Stimulated activated CD8-positive, alpha-beta memory T cell treated with anti-CD3 and anti-CD28 coated beads, Interleukin-15, amount 100 ng/mL, for 24 hours (primary cell): ENCODE measurements at places on chromosomes 1 and 21.

- DNase-seq, result no peak
These were observed 565.1 kb downstream of the NPHP4 start for GRCh38 chr1:5427026-5427613.

DNA sequence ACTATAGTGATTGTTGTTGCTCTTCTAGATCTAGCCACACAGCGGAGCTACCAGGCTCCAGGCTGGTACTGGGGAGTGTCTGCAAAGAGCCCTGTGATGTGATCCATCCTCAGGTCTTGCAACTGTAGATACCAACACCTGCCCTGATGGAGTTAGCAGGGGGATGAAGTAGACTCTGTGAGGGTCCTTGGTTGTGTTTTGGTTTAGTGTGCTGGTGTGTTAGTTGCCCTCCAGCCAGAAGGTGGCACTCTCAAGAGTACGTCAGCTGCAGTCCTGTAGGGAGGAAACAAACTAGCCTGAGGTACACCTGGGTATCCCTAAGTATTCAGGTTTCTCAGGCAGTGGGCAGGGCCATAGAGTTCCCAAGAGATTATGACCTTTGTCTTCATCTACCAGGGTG lies 81.2 kb upstream of the TMPRSS2 start:
- no peak for DNase-seq

DNA sequence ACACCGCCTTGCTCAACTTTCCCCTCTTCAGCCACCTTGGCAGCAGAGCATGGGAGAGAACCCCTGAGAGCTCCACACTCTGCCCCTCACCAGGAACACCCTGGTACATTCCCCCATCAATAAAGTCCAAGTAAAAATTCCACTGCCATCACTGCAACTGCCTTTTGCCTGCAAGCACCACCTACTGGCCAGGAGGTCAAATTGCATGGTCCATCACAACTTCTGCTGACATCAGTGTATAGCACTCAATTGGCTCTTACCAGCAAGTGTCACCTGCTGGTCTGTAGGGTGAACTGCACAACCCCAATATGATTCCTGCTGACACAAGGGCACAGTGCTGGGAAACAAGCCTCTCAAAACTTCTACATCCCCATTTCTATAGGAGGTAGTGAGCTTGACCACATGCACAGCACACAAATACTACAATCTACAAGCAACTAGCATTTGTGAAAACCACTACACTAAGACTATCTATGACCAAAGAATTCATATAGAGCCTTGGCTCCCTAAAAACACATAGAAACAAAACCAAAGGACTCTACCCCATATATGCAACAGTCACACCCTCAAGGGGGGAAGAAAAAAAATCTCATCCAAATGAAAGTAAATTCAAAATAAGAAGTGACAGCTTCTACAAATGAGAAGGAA lies 69.2 kb downstream of the FASLG start:
- no peak for DNase-seq

DNA sequence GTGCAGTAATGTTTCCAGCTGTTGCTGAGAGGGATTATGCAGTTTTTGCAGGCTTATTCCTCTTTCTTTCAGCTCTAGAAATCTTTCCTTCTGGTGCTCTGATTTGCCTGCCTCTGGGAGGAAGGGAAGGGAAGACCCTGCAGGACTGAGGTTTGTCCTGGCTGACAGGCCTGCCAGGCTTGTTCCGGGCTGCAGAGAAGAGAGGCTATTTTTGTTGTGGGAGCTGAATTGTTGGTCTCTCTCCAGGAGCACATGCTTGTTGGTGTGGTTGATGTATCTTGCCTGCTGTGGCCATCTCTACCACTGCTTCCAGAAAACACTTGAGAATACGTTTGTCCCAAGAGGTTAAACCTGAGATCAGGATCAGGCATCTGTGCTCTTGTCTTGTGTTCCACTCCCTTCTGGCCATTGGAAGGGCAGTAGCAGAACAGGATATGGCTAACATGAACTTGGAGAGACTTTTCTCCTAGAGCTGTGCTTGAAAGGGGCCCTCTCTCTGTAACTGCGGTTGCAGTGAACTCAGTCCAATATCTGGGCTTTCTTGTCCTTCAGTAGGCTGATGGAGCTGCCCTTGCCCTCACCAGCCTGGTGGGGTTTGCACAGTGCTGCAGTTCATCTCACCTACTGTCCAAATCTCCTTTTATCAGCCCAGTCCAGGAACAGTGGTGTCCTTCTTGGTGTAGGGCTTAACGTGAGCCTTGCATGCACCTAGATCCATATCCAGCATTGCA lies 21.5 kb upstream of the SLC25A34 start:
- DNase-seq, result no peak

DNA sequence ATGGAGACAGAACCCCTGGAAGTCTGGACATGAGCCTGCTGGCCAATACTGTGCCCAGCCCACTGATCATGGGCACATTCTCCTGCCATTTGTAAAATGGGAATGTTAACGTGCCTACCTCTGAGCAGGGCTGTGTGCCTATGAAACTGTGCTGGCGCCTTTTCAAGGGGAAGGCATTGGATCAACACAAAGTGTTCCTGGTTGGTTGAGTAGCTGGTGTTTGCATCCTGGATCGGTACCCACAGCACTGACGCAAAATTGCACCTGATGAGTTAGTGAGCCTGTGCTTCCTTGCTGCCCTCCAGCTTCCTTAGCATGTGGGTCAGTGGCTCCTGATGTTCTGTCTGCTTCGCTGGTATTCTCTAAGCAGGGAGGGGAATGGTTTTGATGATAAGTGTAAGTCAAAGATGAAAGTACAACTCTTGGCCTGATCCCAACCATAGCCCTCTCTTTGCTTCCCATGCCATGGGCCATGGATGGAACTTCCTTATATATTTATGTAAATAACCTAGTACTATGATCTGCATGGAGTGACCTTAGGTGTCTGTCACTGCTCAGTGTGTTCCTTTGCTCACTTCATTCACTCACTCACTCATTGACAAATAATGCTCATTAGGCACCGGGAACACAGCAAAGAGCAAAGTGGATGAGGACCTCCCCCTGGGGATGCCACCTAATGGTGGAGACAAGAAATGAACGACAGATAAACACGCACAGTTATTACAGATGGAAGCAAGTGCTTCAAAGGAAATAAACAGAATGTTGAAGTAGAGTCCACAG lies 22.7 kb downstream of the MAB21L3 start:
- DNase-seq, result no peak

DNA sequence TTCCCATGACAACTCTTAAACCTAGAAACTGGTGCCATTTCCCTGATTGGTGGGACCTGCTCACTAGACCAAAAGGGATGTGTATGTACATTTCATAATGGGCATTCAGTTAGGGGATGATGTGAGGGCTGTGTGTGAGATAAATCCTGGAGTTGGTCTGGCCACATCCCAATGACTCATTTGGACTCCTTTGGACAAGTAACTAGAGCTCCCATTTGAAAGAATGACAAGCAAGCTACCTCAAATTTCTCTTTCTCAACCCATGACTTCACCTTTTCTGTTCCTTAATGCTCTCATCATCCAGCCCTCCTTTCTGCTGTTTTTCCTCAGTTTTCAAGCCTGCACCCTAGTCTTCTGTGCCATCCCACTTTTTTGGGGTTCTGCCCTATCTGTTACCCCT lies 27.9 kb downstream of the EBNA1BP2 start:
- no peak for DNase-seq

GRCh38 chr1:11507309-11507708 lies 28.4 kb downstream of the DISP3 start:
- DNase-seq, result no peak

- no peak for DNase-seq
These were observed 6.7 kb downstream of the CLCNKB start for GRCh38 chr1:16050328-16050727.

DNA sequence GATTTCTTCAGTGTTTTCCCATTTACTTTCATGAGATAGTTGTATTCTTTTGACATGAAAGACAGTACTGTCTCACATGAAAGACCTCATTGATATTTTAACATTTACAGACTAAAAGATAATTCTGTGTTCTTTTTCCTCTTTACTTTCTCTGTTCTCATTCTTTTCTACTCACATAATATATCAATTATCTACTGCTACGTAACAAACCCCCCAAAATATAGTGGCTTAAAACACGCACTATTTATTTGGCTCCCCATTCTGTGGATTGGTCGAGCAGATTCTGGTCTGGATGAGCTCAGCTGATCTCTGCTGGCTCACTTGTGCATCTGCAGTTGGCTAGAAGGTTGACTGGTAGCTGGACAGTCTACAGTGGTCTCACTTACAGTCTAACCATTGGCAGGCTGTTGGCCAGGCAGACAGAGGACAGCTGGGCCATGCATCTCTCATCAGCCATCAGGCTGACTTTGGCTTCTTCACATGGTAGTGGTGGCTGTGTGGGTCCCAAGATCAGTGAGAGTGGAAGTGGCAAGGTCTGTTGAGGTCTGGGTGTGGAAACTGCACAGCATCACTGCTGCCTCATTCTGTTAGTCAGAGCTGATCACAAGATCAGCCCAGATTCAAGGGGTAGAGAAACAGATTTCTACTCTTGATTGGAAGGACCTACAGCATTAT lies 63.2 kb downstream of the MPZL1 start:
- DNase-seq, result no peak

GRCh38 chr1:217482356-217483102 lies 148.4 kb downstream of the GPATCH2 start:
- DNase-seq, result peak; percentile 3

DNA sequence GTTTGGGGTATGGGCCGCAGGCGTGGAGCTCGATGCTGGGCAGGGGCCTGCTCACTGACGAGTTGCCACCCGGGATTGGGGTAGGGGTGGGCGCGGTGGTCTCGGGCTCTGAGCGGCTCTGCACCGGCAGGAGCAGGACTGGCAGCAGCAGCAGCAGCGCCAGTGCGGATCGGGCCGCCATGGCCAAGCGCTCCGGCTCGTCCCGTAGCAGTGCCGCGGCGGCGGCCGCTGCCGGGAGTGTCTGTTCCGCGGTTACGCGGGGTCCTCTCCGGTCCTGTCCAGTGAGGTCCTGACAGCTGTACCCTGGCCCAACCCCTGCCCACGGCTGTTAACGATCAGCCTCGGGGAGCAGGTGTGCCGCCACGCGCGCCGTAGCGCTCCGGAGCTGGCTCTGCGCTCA lies 26.5 kb downstream of the ADARB1 start:
- DNase-seq, result no peak

DNA sequence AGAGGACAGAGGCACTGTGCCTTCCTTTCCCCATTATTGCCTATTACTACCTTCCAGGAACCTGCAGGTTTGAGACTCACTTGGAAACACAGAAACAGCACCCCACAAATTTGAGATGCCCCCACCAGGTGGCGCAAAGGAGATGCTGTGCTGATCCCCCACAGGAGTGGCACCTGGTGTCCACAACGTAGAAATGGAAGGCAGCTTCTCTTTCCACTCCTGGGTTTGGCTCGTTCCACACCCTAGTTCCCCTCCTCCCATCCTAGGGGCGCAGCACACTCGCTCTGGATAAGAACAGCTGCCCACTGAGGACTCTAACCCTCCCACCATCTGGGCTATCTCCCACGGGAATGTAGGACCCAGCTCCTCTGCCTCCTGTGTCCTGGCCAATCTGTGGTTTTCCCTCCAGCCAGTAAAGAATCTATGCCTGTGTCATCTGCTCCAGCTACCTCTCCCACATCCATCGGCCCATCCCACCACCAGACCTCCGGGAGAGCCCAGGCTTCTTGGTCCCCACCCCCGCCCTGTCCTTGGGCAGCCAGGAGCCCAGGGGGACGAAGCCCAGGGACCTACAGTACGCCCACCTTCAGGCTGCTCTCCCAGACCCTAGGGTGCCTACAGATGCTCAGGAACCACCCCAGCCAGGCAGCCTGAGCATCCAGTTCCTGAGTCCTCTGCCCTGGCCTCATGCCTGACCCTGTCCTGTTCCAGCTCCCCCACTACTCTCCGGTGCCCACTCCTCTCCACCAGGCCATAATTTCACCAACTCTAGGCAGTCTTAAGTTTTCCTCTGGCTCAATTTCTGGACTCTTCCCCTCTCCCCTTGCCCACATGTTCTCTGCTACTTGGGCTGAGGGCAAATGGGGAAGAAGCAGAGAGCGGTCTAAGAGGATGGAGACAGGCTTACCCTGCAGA lies 549 bp downstream of the THBS3 start:
- DNase-seq, result peak; percentile 76

DNA sequence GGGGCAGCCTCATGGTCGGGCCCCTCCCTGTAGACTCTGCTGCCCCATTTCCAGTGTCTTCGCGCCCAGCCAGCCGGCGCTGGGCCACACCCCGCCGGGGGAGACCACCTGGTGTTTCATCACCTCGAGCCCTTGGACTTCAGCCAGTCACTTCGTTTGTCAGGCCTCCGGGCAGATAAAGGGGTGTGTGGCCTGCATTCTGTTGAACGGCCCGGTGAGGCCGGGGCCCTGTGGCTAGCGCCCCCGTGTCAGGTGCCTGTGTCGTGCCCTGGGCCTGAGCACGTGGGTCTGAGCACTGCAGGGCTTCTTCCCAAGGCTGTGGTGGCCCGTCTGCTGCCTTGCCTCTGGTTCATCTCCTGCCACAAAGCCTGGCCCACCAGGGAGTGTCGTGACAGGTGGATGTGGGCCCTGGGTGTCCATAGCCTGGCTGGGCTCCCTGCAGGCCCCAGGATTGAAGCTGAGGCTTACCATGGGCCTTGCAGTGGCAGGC lies 65.2 kb upstream of the DIP2A start:
- DNase-seq, result no peak

- DNase-seq, result no peak
These were observed 36.8 kb upstream of the TENT5C start for GRCh38 chr1:117568999-117569398.

- DNase-seq, result no peak
These were observed 221.7 kb downstream of the NEGR1 start for GRCh38 chr1:72060466-72061245.

DNA sequence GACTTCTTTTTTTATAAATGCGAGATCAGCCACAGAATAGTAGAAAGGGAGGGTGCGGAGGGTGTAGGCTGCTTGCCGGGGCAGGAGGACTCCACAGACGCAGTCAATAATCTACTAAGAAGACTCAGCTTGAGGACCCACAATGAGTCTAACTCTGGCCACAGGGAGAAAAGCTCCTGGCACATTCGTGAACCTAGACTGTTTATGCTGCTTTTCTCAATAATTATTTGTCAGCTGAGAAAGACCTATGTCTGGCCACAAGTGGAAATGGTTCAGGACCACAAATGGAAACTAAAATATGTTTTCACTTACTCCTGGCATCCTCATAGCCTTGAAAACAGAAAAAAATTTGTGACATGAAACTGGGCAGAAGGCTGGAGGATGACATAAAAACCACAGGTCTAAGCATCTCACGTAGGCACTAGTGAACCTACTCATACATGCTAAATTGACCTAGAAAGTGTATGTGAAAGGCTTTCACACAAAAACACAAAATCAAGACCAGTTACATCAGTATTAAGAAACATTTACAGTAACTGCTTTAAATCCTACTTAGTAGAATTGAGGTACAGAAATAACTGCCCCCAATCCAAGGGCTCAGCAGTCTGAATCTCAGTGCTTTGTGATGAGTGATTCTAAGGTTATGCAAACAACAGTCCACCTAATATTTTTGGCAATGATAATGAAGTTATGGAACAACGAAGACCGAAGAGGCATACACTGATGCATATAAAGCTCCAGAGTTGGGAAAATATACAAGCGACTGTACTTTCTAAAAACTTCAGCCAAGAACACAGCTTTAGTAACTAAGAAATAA lies 159.5 kb downstream of the SLC45A1 start:
- DNase-seq, result no peak

- DNase-seq, result no peak
These were observed 26.1 kb upstream of the NMNAT2 start for GRCh38 chr1:183444243-183444642.

- DNase-seq, result no peak
These were observed 27.9 kb downstream of the MYOM3 start for GRCh38 chr1:24084050-24084449.
